ENCODE measurements at places on chromosomes 6 and 20.

DNA sequence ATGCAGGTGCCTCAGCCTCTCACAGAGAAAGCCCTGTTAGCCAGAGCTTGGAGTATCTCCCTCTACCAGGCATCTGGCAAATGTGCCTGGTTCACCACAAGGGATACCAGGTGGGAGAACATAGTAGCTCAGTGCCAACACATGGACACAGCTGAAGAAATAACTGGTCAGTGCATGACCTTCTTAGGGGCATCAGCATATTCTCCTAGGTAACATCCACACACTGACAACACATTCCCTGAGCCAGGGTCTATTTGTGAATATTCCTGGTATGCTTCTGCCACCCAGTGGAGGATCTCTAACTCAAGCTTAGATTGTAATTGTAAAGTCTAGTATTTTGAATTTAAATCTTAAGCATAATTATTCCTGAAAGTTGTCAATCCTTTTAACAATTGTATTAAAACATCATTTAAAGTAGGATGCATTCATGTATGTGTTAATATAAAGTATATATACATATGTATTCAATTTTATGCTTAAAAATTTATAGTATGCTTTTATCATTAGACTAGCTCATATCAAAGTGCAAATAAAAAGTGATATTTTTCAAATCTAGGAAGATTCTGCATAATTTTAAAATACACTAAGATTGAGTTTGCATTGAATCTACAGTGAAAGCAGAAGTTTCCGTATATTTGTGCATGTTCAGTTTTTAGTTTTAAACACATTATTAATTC is 45.3 kb upstream of the COL21A1 start:
- peak; percentile 5 for DNase-seq

GRCh38 chr6:167501831-167502385 is 177.0 kb downstream of the TTLL2 start:
- DNase-seq = no peak

DNA sequence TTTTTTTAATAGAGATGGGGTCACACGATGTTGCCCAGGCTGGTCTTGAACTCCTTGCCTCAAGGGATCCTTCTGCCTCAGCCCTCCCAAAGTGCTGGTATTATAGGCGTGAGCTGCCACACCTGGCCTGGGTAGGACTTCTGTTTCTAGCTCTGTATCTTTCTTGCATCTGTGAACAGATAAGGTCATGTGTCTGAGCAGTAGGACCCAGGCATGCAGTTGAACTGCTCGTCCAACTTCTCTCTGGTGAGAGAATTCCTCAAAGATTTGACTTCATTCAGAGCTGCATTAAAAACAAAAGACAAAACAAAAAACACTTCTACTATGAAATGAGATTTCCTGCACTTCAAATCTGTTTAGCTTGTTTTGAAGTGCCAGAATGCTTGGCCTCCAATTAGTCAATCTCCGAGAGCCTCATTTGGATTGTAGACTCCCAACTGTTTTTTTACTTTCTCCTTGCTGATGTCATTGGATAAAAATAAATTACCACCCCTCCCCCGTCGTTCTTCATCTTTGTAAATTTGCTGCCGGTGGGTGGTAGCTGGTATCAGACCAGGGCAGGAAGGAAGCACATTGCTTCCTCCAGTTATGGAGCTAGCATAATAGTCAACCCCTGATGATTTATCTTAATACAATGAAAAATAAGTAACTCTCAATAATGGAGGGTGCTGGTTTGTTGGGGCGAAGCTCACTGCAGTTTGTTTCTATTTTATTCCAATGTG is 17.6 kb downstream of the CD109 start:
- no peak for DNase-seq

DNA sequence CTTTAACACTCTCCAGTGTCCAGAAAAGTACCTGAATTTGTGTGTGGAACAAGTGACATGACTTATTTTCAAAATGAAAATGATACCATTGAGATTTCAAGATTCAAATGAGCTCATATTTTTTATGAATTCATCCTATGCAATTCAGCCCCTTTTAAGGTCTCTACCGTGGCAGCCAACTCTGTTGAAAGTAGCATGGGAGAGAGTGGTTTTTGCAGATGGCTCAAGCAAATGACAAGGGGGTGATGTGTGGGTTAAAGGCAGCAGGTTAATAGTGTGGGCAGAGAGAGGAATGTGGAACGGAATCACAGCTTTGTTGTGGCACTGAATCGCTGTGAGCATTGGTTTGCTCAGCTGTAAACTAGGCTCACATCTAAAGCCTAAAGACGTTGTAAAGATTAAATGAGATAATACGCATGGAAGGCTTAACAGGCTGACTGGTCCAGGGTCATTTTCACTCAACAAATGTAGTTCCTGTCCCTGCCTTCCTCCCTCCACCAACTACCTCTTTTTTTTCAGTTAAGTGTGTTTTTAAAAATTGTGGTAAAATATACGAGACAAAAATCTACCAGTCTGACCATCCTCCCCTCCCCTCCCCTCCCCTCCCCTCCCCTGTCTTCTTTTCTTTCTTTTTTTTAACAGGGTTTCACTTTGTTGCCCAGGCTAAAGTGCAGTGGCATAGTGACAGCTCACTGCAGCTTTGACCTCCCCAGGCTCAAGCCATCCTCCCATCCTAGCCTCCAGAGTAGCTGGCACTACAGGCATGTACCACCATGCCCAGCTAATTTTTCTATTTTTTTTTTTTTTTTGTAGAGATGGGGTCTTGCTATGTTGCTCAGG is 114.7 kb upstream of the ZNF217 start:
- DNase-seq = no peak

- DNase-seq = no peak
Measured at GRCh38 chr6:36976007-36976264, 10.1 kb downstream of the MTCH1 start.

DNA sequence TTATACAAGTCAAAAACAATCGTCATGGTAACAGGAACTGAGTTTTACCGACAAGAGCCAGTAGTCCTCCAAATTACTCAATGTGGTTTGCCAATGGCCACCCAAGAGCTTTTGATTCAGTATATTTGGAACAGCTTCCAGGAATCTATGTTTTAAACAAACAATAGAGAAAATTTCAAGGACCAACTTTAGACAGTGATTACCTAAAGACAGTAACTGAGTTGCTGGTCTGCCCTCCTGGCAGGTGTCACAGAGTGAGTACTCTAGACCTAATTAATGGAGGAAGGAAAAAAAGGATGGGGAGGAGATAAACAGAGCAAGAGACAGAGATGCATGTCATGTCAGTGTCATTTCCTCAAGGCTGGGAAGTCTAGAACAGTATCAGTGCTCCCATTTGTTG is 361.3 kb upstream of the BTBD3 start:
- DNase-seq = no peak
